Effector CD4-positive, alpha-beta T cell (primary cell): ENCODE measurements at places on chromosomes 13 and 19.
A peak's percentile ranks its signal among the peaks of the same experiment; 100 is the strongest.

GRCh38 chr13:101425156-101425471, 8.8 kb upstream of the NALCN start:
- DNase-seq = no peak

DNA sequence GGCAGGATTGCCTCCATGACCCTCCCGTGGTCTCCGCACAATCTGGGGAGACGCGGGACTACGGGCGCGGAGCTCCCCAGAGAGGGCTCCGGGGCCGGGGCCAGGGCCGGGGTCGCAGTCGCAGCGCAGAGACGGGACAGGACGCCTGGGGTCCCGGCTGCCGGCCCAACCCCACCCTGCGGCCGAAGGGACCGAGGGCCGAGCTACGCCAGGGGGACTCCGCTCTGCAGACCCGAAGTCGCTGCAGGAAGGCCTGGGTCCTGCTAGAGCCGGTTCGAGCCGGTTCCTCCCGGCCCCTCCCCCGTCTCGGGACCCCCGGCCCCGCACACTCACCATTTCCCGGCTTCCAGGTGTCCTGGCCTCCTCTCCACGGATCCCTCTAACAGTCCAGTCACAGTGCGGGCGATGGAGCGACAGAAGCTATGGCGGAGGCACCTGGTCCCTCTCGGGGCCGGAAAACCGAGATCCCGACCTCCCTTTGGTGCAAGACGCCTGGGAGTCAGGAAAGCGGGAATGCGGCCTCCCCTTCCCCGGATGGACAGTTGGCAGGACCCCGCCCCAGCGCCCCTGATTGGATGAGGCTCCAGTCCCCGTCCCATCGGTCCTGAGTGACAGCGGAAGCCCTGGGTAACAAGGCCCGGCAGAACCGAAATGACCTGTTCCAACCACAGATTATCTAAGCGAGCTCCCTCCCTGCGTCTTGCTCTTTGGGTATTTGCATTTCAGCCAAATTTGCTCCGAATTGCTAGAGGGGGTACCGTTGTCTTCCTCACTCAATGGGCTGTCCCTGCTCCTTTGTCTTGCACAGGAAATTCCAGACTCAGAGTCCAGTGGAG, at the start of gene ZNF625:
Gene ZNF625 (minus strand): TSS at position 512 of the 836 bp plus-strand sequence. CDS start 176 bp downstream, at position 336.
- no peak for DNase-seq

DNA sequence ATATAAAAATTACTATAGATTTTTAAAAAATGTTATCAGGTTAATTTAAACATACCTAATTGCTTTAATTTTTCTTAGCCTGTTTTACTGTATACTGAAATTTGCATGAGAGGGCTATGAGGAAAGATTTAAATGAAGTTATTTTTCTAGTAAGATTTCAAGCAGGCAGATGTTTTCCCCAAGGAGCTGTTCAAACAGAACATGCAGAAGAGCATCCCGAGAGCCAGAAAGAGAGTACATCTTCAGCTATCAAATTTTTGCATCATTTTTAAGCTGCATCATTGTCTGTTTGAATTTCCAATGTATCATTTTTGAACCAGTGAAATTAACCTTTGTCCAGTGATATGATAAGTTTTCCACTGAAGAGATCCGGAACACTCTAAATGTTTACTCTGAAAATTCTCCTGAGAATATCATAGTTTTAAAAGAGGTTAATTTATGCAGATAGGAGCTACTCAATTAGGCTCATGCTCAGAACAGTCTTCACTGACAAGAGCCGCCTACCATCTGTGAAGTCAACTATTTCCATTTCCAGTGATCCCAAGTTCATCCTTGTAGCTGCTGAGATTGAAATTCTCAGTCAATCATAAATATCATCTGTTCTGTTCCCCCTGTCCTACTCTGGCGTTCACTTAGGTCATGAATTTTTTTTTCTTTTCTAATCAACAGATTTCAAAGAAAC, 467.7 kb upstream of the NBEA start:
- no peak for DNase-seq

GRCh38 chr19:38062959-38063761, 156.2 kb downstream of the SIPA1L3 start:
- no peak for DNase-seq

GRCh38 chr13:90968166-90968904, 379.2 kb upstream of the MIR17HG start:
- DNase-seq = no peak

- DNase-seq = no peak
Observed at GRCh38 chr13:63460462-63461090, 2044.9 kb upstream of the PCDH20 start.

- no peak for DNase-seq
Observed at GRCh38 chr13:44197791-44198770, 175.5 kb upstream of the SERP2 start.

DNA sequence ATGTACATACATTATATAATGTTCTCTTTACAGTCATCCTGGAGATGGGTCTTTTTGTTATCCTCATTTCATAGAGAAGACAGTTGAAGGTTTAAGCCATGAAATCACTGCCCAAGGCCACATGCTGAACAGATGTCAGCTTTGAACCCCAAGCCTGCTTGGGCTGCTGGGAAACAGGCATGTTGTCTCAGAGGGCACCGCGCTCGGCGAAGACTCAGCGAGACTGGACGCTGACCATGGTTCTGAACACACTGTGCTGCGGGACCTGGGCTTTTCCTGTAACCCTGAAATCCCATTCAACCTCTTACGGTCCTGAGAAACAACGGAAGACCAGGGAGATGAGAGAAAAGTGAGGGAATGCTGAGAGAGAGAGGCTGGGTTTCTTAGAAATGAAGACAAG, 27.3 kb downstream of the LRFN3 start:
- DNase-seq = no peak

DNA sequence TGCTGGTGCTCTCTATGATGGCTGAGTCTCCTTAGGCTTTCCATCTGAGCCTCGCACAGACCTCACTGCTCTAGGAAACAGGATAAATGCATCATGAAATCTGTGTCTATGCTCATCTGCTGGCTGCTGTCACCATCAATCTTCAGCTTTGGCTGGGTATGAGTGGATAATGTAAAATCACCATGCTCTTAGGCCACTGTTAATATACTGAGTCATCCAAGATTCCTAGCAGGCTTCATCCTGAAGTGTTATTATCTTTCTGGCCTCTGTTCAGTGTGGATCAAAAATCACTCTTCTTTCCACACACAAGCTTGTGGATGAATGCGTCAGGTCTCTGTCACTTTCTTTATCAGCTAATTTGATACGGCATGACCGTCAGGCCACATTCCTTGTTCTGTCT, 317.4 kb downstream of the NALCN start:
- no peak for DNase-seq

- no peak for DNase-seq
Observed at GRCh38 chr13:105202354-105202753, 1333.1 kb downstream of the EFNB2 start.

- DNase-seq = no peak
Observed at GRCh38 chr13:44758630-44759383, 182.7 kb upstream of the TSC22D1 start.

- DNase-seq = no peak
Observed at GRCh38 chr13:40206241-40207000, 460.0 kb downstream of the FOXO1 start.

- DNase-seq = no peak
Observed at GRCh38 chr19:944171-944567, 18.3 kb downstream of the ARID3A start.

DNA sequence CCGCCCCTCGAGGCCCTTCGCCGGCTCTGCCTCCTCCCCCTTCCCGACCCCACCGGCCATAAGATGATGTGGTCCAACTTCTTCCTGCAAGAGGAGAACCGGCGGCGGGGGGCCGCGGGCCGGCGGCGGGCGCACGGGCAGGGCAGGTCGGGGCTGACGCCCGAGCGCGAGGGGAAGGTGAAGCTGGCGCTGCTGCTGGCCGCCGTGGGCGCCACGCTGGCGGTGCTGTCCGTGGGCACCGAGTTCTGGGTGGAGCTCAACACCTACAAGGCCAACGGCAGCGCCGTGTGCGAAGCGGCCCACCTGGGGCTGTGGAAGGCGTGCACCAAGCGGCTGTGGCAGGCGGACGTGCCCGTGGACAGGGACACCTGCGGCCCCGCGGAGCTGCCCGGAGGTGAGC, 1.4 kb downstream of the CACNG6 start:
- no peak for DNase-seq

DNA sequence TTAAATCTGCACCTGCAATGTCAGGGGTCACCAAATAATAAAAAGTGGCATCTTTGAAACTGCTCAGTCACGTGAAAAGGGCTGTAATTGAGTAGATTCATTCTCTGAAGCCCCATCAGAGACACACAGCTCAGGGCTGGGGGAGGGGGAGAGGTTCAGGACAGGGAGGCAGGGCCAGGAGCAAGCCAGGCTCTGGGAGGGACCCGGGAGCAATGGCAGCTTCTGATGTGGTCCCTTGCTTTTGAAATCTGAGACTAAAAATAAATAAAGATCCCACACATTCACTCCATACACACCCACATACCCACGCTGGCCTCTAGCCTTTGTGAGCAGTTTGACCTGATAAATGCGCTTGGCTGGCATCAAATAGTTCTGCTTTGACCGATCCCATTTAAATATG, 32.8 kb downstream of the GSX1 start:
- DNase-seq = no peak

DNA sequence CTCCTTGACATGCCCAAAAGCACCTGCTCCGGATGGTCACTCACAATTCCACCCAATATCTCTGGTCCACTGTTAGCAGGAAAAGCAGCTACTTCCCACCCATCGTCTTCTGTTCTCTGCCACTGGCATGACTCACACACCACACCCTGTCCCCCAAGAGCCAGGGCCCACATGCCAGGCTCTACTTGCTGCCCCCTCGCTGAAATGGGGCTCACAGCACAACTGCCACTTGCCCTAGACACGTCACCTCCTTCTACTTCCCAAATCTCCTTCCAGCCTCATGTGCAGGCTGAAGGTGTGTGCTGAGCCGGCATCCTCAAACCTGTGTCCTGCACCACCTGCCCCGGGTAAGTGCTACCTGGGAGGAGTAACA, 65.0 kb downstream of the TBC1D4 start:
- DNase-seq = no peak

DNA sequence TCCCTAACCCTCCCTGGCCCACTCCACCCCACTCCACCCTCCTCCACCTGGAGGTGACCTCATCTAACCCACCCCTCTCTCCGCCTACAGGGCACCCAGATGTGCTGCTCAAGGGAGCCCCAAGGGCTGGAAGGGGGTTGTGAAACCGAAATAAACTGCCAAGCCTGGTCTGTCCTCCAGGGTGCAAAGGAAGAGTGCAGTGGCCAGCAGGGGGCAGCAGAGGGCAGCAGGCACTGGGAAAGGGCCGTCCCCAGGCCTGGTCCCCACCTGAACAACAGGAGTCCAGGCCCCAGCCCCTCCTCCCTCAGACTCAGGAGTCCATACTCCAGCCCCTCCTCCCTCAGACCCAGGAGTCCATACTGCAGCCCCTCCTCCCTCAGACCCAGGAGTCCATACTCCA, 8.4 kb upstream of the BCAM start:
- peak; percentile 78 for DNase-seq

DNA sequence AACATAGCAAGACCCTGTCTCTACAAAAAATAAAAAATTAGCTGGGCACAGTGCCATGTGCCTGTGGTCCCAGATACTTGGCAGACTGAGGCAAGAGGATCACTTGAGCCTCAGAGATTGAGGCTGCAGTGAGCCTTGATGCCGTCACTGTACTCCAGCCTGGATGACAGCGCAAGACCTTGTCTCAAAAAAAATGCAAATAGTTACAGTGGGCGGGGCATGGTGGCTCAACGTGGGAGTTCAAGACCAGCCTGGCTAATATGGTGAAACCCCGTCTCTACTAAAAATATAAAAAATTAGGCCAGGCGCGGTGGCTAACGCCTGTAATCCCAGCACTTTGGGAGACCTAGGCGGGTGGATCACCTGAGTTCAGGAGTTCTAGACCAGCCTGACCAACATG, 8.5 kb downstream of the PGLS start:
- DNase-seq = no peak

DNA sequence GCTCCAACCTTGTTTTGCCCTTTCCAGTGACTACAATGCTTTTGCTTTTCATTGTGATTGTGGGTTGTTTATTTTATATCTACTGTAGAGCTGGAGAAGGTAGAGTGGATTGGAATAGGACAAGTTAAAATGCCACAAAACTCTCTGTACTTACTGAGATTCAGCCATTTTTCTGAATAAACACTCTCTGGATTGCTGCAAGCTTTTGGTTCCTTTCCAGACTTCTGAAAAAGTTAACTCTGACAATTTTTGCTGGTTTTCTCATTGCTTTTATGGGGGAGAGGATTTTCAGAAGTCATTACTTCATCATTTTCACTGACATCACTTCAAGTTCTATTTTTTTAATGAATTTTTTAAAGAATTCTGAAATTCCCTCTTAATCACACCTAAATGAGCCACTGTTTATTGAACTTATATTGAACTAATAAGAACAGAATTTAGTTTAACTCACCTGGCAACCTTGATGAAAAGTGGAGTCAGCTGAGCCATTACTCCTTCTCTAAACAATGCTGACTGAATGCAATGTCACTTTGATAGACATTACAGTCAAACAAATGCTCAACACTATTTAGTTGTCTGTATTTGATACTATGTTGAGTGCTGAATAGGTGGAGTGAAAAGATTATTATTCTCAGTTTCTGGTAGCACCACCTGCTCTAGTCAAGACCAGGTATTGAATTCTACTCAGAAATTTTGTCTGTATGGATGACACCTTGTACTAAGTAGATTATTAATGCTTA, 303.5 kb downstream of the DLEU7 start:
- DNase-seq = no peak

DNA sequence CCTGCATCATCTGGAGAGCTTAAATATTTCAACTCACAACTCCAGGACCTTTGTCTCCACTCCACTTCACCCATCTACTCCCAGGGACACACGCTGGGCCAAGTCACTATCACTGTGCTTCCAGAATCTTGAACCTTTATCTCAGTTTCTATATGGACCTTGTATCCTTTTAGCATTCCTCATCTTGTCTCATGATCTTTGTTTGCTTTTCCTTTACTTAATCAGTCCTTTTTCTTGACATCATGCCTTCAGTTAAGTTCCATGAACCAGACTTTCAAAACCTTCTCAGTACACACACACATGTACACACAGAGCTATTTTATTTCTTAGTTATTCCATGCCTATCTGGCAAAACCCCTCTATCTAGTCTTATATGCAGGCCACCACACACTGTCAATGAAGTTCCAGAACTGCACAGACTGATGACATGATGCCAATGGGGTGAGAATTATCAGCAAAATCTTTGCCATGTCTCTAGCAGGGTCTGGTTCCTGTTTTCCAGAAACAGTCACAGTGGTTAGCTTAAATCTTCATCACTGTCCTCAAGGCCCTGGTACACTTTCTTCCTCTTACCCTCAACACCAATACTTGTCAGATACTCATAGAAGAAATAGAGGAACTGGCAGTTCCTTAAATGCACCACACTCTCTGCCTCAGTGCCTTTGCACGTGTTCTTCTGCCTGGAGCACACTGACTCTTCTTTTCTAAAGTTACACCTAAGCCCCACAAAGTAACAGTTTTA, 77.6 kb upstream of the STARD13 start:
- no peak for DNase-seq

DNA sequence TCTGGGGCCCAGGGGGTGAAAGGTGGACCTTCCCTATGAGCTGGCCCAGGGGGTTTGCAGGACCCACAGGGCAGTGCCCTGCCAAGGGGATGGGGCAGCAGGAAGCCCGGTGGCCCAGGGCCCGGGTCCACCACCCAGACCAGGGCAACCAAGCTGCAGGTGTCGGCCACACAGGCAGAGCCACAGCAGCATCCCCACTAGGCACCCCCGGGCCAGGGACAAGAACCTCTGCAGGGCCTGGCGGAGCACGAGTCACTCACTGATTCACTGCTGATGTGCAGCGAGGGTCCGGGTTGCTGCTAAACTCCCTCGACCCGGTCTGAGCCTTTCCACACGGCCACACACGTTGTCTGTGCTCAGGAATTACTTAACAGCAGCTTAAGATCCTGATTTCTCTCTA, 8.8 kb downstream of the FZR1 start:
- DNase-seq = no peak
